ENCODE measurements at places on chromosomes 2 and 18.
A peak's percentile ranks its signal among the peaks of the same experiment; 100 is the strongest.

GRCh38 chr2:222040333-222040732 lies 258.5 kb downstream of the PAX3 start:
- no peak for DNase-seq

DNA sequence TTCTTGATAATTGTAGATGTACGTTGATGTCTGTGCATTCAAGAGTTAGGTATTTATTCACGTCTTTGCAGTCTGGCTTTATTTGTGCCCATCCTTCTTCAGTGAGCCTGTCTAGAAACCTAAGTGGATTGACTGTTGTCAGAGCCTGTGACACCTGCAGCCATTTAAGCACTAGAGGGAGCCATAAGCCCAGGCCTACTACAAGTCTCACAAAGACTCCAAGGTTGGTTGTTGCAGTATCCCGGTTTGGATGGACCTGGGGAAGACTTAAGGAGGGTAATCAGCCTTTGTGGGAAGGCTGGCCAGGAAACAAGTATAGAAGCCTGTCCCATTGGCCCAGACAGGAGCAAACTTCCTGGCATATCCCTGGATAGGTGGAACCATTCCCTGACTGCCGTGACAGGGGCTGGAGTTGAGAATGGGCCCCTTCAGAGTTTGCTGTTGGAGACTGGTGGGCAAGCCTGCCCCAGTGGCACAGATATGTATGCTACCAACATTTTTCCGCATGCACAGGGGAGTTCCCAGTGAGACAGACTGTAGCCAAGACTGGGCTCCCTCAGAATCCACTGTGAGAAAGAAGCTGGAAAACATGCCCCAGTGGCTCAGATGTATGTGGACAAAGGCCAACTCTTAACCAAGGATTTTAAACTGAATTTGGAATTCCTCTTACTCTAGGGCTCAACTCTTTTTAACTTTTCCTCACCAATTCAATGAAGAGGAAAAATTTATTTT lies 9.3 kb upstream of the LRRC30 start:
- DNase-seq, result peak; percentile 89

- DNase-seq, result no peak
These were observed 554.1 kb upstream of the SETBP1 start for GRCh38 chr18:44126598-44126997.

DNA sequence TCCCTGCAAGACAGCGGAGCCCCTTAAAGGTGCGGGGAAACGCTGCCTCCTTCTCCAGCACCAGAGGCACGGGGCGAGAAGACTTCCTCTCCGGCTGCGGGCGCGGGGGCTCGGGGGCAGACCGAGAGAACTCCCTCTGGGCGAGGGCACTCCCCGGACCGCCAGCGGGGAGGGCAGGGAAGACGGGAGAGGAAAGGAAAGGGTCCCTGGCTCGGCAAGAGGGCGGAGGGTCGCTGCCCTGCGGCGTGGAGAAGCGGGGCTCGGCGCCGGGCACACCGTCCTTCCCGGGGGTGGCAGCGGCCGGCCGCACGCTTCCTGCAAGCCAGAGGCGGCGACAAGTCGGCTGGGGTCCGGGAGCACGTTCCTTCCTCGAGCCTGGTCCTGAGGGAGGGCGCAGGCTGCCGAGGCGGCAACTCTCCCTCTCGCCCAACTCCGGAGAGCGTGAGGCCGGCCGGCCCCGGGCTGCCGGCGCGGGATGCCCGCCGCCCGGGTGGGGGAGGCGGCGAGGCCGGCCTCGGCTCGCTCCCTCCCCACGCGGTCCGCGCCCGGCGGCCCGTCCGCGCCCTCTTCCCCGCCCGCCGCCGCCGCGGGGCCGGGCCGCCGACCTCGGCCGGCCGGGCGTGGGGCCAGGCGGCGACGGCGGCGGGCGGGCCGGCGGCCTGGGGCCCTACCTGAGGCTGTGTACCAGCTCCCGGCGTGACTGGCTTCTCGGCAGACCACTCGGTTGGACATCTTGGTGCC lies 1.1 kb downstream of the MEMO1 start:
- peak; percentile 34 for DNase-seq

DNA sequence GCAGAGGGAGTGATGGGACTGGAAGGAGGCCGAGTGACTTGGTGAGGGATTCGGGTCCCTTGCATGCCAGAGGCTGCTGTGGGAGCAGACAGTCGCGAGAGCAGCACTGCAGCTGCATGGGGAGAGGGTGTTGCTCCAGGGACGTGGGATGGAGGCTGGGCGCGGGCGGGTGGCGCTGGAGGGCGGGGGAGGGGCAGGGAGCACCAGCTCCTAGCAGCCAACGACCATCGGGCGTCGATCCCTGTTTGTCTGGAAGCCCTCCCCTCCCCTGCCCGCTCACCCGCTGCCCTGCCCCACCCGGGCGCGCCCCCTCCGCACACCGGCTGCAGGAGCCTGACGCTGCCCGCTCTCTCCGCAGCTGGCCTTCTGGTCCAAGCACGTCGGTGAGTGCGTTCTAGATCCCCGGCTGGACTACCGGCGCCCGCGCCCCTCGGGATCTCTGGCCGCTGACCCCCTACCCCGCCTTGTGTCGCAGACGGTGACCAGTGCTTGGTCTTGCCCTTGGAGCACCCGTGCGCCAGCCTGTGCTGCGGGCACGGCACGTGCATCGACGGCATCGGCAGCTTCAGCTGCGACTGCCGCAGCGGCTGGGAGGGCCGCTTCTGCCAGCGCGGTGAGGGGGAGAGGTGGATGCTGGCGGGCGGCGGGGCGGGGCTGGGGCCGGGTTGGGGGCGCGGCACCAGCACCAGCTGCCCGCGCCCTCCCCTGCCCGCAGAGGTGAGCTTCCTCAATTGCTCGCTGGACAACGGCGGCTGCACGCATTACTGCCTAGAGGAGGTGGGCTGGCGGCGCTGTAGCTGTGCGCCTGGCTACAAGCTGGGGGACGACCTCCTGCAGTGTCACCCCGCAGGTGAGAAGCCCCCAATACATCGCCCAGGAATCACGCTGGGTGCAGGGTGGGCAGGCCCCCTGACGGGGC lies 4.6 kb downstream of the PROC start:
- DNase-seq, result peak; percentile 79
